ENCODE measurements at places on chromosomes 4 and X.

GRCh38 chr4:47088298-47088697, 56.9 kb downstream of the GABRB1 start:
- no peak for DNase-seq

- no peak for DNase-seq
Observed at GRCh38 chr4:101020956-101021355, 326.4 kb downstream of the PPP3CA start.

GRCh38 chrX:107445631-107446030, 3.8 kb upstream of the FRMPD3 start:
- peak; percentile 68 for DNase-seq

GRCh38 chr4:165367040-165367439, 11.8 kb upstream of the CPE start:
- no peak for DNase-seq

- DNase-seq: no peak
Observed at GRCh38 chr4:72613959-72614358, 44.9 kb upstream of the ADAMTS3 start.

- DNase-seq: peak; percentile 27
Observed at GRCh38 chr4:52883183-52883621, 21.1 kb downstream of the RASL11B start.

- no peak for DNase-seq
Observed at GRCh38 chr4:10577018-10577417, 107.5 kb downstream of the CLNK start.

DNA sequence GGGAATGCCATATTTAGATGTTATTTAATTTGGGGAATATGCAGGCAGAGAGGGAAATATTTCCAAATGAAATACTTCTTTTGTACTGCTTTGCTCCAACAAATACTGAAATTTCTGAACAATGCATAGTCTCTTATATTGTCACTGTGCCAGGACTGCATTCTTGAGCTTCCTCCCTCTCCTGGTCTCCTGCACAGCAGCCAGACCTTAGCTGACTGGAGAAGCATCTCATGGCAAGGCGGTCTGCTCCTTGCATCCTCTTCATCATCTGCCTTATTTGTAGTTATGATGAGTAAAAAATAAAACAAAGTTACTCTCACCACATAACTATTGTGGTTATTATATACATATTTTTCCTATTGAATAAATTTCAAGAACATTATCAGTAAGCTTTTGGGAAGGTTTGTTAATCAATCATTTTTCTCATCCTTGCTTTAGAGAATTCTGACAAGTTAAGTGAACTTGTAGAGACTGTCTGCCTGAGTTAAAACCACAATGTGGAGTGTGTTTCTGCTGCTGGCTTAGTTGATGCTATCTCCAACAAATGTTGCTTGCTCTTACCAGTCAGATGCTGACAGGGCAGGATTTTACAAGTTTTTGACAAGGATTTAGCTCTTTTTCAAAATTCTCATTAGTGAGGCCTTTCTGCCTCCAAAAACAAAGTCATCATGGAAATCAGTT, 153.6 kb downstream of the SOWAHB start:
- DNase-seq: no peak

GRCh38 chr4:52172166-52172565, 121.1 kb downstream of the SPATA18 start:
- DNase-seq: peak; percentile 2

DNA sequence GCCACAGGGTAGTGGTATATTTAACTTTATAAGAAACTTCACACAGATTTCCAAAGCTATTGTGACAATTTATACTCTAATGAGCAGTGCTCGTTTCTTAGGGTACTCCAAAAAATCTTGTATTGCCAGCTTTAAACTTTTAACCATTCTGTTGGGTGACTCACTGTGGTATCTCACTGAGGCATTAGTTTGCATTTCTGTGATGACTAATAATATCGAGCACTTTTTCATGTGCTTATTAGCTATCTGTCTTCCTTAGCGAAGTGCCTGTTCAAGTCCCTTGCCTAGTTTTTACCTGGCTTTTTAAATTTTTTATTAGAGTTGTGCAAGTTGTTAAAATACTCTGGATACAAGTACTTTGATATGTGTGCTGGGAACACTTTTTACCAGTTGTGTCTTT, 5.5 kb downstream of the PNMA3 start:
- no peak for DNase-seq

GRCh38 chrX:64377753-64378152, 17.5 kb downstream of the MTMR8 start:
- DNase-seq: no peak

DNA sequence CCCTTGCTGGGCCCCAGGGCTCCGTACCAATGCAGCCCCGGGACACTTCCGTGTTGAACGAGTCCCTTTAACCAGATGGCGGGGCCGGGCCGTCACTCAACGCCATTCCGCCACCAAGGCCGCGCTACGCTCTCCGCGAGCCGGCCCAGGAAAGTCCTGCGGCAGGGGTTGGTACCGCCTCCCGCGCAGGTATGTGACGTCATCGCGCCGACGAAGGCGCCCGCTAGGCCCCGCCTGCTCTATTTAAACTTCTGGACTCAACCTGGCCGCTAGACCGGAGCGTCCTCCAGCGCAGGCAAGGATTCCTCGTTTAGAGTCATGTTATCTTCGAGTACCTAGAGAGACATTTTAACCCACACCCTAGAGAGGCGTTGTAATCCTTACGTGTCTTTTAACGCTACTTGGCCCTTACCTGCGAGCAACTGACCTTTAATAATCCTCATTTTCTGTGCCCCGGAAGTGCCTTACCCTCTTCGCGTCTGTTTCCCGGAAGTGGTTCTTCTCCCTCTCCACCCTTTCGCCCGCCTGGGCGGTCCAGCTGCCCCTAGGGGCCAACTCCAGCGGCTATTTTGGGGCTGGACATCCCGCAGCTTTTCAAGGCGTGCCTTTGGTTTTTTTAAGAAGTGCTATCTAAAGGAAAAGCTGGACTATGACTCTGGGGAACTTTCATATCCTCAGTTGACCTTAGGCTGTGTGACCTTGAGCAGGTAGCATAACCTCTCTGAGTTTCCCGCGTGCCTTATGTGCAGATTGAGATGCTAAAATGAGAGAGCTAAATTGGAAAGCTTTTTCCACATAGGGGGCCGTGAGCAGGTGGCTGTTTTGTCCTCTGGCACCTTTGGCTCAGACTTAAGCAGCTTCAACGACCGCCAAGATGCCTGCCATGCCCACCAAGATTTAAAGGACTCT, at the start of gene PNPLA4:
PNPLA4 (minus strand) TSS at position 155 of the 909 bp plus-strand sequence. CDS start 1,294 bp downstream, outside the sequence.
- peak; percentile 98 for DNase-seq

- no peak for DNase-seq
Observed at GRCh38 chr4:4607336-4608213, 65.7 kb upstream of the STX18 start.

GRCh38 chr4:79920163-79920853, 152.7 kb downstream of the ANTXR2 start:
- no peak for DNase-seq

- DNase-seq: no peak
Observed at GRCh38 chr4:182752158-182752910, 164.9 kb downstream of the DCTD start.

DNA sequence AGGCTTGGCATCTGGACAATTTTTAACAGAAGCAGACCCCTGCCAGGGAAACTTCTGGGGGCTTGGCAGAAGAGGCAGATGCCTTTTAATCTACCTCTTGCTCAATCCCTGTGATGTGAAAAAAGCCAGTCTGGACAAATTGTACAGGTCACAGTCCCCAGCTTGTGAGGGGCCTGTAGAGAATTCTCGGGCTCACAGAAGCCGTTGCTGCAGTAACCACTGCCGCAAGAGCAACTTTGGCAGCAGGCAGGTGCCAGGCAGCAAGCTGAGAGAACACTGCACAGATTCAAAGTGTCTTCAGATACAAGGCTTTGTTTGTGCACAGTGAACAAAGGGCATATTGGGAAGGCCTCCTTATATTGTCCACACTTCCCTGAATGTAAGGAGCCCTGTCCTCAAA, 11.7 kb downstream of the GPKOW start:
- no peak for DNase-seq

DNA sequence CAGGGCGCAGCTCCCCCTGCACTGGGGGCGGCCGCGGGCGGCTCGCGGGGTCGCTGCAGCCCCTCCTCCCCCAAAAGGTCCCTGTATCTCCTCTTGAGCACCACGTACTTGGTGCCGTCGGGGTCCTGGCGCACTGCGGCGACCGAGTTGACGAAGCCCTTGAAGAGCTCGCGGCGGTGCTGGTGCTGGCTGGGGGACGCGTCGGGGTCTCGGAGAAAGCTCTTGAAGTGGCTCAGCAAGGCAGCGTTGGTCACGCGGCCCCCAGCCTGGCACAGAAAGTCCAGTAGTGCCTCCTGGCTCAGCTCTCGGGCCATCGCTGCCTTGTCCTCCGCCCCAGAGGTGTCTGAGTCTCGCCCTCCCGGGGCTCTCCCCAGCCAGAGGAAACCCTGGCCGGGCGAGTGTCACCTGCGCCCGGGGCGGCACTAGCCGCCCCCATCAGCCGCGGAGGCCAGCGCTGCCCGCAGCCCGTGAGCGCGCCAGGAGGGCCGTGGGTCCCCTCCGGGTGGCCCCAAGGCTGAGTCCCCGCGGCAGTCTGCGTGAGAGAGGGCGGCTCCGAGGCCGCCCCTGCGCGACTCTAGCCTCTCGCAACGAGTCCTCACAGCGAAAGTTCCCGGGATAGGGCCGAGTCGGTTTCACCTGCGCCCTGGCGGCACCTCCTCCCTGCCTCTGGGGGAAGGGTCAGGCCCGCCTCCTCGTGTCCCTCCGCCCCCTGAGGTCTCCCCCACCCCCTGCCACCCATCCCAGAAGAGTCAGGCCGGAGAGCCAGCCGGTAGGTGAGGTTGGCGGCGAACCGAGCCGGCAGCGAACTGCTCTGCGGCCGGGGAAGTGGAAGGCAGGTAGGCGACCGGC, at the start of gene SOWAHB:
SOWAHB (minus strand) TSS at position 609 of the 849 bp plus-strand sequence; CDS start at position 314, 295 bp downstream.
- DNase-seq: peak; percentile 61

- DNase-seq: no peak
Observed at GRCh38 chr4:15797320-15797719, 19.2 kb downstream of the CD38 start.

- no peak for DNase-seq
Observed at GRCh38 chr4:148573296-148573695, 131.1 kb upstream of the NR3C2 start.

GRCh38 chrX:151734446-151734845, at the start of gene CNGA2:
Gene CNGA2, plus strand, starts transcription at chrX:151734746. Its CDS starts 3,738 bp downstream, at chrX:151738484.
- DNase-seq: no peak

DNA sequence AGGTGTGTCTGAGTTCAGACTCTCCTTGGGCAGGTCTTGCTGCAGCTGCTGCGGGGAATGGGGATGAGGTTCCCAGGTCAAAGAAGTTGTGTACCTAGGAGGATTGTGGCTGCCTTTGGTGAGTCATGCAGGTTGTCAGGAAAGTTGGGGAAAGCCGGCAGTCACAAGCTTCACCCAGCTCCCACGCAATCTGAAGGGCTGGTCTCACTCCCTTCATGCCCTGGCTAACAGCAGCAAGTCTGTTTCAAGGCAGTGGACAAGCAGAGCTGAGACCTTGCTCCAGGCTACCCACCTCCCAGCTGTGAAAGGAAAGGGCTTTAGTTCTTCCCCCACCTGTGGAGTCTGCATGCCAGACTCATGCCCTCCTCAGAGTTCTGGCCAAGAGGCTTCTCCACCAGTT, 287.2 kb downstream of the DTHD1 start:
- peak; percentile 5 for DNase-seq

- no peak for DNase-seq
Observed at GRCh38 chr4:122762520-122762919, 30.0 kb downstream of the BBS12 start.

- DNase-seq: peak; percentile 87
Observed at GRCh38 chr4:140856621-140857062, 100.5 kb upstream of the TBC1D9 start.

GRCh38 chr4:86483173-86483490, 111.0 kb upstream of the PTPN13 start:
- no peak for DNase-seq

DNA sequence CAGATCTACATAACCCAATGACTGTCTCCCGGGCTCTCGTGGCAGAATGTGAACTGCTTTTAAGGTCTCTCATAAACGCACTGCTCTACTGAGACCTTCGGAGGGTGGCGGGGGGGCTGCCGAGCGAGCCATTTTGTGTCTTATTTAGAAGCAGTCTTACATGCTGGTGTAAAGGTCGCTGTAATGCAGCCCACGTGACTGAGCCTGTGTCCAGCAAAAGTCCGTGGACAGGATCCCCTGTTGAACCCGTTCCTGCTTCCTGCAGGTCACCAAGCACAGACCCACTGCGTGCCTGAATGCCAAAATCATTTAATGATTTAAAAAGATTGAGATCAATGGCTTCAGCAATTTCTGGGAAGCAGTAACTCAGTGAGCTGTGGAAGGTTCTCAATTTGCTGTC, 415.9 kb downstream of the BCOR start:
- DNase-seq: no peak

DNA sequence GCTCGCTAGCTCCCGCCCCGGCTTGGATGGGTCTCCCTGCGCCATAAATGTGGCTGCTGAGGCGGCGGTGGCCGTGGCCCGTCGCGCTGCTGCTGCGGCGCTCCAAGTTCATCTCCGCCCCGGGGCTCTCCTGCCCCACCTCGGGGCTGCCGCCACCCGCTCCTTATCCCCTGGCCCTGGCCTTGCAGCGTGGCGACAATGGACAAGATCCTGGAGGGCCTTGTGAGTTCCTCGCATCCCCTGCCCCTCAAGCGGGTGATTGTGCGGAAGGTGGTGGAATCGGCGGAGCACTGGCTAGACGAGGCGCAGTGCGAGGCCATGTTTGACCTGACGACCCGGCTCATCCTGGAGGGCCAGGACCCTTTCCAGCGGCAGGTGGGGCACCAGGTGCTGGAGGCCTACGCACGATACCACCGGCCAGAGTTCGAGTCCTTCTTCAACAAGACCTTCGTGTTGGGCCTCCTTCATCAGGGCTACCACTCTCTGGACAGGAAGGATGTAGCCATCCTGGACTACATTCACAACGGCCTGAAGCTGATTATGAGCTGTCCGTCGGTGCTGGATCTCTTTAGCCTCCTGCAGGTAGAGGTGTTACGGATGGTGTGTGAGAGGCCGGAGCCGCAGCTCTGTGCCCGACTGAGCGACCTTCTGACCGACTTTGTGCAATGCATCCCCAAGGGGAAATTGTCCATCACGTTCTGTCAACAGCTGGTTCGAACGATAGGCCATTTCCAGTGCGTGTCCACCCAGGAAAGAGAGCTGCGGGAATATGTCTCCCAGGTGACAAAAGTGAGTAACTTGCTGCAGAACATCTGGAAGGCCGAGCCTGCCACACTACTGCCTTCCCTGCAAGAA, 763 bp downstream of the USP38 start:
- DNase-seq: peak; percentile 56

- peak; percentile 53 for DNase-seq
Observed at GRCh38 chrX:129781134-129781672, 1.5 kb downstream of the SASH3 start.

DNA sequence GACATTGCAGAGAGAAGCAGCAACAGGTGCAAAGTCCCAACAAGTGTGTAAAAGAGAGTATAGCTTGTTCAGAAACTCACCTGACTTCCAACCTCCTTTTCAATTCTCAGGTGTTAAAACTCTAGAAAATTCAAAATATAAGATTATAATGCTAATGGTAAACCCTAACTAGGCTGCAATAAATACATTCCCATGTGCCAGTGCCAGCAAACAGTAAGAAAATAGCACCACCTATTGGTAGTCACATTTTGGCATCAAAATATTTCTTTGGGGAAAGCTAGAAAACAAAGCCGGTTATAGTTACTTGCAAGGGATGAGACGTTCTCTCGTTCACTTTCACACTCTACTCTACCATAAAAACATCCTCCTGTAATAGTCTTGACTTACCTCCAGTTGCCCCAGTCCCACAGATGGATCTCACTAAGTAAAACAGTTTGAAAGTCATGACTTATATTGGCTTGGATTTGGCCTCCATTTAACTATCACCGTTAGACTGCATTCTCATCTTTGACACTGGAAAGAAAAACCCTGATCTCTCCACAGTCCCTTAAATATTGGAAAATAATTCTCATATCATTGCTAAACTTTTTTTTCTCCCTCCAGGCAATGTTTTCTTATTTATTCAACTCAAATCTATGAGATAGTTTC, 9.6 kb downstream of the BMP3 start:
- peak; percentile 15 for DNase-seq
